ENCODE measurements at places on chromosomes 12 and 14.

- no peak for DNase-seq
Observed at GRCh38 chr12:59649203-59649602, 53.4 kb downstream of the SLC16A7 start.

- DNase-seq, result no peak
Observed at GRCh38 chr12:58592475-58593207, 327.7 kb downstream of the LRIG3 start.

- no peak for DNase-seq
Observed at GRCh38 chr12:66662179-66662578, 16.7 kb downstream of the GRIP1 start.

GRCh38 chr12:127280393-127281275 lies 986.3 kb upstream of the TMEM132C start:
- no peak for DNase-seq

DNA sequence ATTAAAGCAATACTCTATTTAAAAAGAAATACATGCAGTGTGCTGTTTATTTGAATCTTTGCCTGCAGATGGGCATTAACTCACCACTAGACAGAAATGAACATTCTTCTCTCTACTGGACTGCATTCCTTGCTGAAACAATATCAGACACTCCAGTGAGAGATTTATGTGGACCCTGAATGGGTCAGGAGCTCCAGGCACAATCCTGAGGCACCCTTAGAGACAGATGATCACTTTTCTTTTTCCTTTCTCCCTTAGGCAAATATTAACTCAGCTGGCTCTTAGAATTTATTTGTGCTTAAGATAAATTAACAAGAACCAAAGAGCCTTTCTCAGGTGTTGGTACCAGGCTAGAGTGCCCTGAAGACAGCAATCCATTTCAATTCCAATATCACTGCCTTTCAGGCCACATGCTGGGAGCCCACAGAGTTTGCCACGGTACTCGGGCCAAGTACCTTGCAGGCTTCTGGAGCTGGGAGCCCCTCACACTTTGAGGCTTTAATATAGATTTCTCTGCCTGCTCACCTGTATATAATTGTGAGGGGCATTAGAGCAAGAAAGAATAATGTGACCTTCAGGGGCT lies 173.0 kb downstream of the EMP1 start:
- DNase-seq, result no peak

DNA sequence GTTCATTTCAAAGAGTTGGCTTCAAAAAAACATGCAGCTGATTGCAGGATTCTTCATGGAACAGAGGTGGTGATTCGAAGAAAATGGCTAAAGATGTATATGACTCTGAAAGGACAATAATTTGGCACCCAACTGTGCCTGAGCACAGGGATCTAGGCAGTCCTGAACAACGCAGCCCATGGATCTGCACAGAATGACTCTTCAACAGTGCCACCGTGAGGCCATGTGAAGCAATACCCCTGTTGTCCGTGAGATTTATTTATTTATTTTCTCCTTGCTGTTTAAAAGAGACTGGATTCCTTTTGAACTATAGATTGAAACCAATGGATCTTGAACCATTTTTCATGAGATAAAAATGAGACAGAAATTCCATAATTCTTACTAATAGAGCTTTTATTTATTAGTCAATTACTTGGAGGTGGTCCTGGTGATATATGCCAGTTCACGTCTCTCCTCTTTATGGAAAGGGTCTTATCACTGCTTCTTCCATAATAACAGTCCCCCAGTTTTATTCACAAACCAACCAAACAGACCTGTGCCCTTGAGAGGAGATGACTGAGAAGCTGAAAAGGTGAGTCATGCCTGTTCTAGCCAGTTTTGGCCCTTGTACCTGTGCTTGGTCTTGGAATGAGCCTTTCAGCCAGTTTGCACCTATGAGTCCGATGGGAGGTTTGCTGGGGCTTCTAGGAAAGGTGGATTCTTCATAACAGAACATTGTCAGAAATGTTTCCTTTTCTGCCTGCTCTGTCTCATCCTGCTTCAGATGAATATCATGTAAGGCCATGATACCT lies 1598.3 kb downstream of the AACS start:
- no peak for DNase-seq

DNA sequence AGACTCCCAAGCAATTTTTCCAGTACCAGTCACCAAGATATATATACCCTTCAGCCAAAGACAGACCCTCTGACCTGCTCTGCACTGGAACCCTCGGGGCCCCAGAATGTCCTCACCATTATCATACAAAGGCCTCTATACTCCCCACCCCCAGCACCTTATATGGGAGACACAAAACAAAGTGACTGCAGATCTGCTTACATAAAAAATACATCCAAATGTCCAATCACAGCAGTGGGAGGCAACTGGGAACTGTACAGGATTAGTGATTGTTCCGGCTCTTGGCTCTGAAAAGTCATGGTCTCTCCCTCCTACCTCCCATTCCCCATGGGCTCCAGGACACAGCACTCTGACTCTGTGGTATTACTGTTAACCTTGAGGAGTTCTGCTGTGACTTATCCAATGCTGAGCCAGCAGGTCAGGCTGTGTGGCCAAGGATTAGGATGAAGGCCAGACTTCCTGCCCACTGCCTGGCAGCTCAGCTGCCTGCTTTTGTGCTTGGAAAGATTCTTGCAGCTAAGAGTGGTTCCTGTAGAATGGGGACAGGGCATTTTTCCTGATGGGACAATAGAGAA lies 13.7 kb downstream of the OXA1L start:
- DNase-seq, result no peak

Data from fibroblast of skin of scalp (primary cell).